ENCODE measurements at places on chromosomes 7 and 10. TPM values are rescaled to one million over a fixed set of nuclear protein-coding genes. Genes with fewer than 3 reads are reported as not detected.

GRCh38 chr10:77501152-77501845 is 136.3 kb downstream of the KCNMA1 start:
- H3K27me3 ChIP-seq = no peaks in the 10 kb centered on the region
- DNase-seq = peak; percentile 25

- no peak for DNase-seq
- H3K27ac ChIP-seq = no peak overlapping the region
- no peaks in the 10 kb centered on the region for H3K36me3 ChIP-seq
- H3K4me1 ChIP-seq = no peaks in the 10 kb centered on the region
- H3K4me3 ChIP-seq = no peak overlapping the region
- H3K27me3 ChIP-seq = no peaks in the 10 kb centered on the region
Measured at GRCh38 chr7:29518616-29519015, 45.0 kb upstream of the PRR15 start.

- no peaks in the 10 kb centered on the region for H3K27me3 ChIP-seq
- H3K4me3 ChIP-seq = no peak overlapping the region
- H3K4me1 ChIP-seq = no peaks in the 10 kb centered on the region
- no peak overlapping the region for H3K27ac ChIP-seq
- H3K36me3 ChIP-seq = no peaks in the 10 kb centered on the region
- DNase-seq = no peak
Measured at GRCh38 chr7:20299145-20299544, 31.6 kb upstream of the ITGB8 start.

DNA sequence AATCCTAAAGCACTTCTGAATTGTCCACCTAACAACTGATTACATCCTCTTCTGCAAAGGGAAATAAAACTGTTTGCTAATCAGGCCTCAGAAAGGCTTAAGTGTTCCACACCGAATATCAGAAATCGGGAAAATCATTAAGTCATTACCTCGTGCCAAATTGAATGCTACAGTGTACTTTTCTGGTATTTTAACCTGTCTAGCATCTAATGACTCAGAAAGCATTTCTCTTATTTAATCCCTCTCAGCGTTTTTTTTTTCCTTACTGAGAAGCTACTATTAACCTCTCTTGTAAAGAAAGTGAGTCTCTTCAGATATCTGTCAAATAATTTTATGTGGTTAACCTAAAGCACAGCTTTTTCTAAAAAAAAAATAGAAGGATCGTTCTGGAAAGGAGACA is 28.6 kb downstream of the VIM start:
- no peaks in the 10 kb centered on the region for H3K4me1 ChIP-seq
- no peak overlapping the region for H3K27ac ChIP-seq
- DNase-seq = no peak
- H3K4me3 ChIP-seq = no peak overlapping the region
- H3K36me3 ChIP-seq = no peaks in the 10 kb centered on the region

DNA sequence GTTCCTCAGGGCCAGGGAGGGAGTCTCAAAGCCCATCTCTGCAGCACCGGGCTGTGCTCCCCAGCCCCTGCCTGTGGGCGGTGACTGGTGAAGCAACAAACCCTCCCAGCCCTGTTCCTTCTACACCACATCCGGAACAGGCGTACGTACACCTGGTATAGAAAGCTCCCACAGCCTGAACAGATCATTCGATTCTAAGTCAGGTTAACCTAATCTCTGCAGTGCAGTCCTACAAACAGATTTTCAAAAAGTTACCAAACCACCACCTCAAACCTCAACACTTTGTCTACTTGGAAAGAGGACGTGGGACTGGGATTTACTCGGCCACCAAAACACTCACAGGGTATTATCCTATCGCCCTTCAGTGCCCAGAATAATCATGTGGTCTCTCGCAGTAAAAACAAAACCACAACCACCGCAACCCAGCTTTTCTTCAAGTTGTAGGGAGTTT is 238.4 kb downstream of the DIP2C start:
- H3K4me3 ChIP-seq = no peak overlapping the region
- no peak overlapping the region for H3K27ac ChIP-seq
- no peak for DNase-seq

DNA sequence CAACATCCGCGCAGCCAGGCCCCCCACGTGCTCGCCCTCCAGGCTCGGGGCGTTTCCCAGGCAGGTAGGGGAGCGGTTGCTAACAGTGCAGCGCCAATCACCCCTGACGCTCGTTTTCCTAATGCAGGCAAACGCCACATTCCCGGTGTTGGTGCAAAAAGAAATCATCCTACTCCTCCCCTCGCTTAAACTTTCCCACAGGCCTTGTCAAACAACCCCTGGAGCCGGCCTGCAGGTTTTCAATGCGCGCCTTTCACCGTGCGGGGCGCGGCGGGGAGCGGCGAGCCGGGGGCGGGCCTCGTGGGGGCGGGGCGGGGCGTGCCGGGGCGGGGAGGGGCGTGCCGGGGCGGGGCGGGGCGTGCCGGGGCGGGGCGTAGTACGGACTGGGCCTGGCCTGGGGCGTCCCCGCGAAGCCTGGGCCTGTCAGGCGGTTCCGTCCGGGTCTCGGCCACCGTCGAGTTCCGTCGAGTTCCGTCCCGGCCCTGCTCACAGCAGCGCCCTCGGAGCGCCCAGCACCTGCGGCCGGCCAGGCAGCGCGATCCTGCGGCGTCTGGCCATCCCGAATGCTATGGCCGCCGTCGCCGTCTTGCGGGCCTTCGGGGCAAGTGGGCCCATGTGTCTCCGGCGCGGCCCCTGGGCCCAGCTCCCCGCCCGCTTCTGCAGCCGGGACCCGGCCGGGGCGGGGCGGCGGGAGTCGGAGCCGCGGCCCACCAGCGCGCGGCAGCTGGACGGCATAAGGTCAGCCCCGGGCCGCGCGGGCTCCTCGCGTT is at the start of gene ECHDC3:
Gene ECHDC3, plus strand, starts transcription at position 374 of the 770 bp plus-strand sequence. Its CDS starts 195 bp downstream, at position 569.
- no peaks in the 10 kb centered on the region for H3K36me3 ChIP-seq
- peak within 1 kb of the TSS; percentile 42 for H3K4me3 ChIP-seq
- peak; percentile 76 for DNase-seq
- H3K27ac ChIP-seq = peak within 1 kb of the TSS; percentile 76

DNA sequence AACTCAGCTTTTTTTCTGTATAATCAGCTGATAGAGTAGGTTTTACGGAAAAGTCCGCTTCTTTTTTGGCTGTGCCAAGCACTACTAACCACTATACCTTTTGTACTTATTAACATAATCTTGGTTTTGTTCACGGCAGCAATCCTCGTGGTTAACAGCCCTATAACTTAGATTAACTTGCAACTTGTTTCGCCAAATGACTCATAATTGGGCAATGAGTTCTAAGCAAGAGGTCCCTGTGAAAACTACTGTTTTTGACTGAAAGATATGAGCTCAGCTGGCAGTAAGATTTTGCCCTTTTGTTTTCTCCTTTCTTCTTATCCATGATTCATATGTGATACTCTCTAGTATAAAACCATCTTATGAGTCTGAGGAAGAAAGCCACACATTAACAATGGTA is 345.0 kb upstream of the PCDH15 start:
- H3K4me3 ChIP-seq = no peak overlapping the region
- H3K27me3 ChIP-seq = no peaks in the 10 kb centered on the region
- no peaks in the 10 kb centered on the region for H3K36me3 ChIP-seq
- H3K4me1 ChIP-seq = no peaks in the 10 kb centered on the region
- no peak for DNase-seq

DNA sequence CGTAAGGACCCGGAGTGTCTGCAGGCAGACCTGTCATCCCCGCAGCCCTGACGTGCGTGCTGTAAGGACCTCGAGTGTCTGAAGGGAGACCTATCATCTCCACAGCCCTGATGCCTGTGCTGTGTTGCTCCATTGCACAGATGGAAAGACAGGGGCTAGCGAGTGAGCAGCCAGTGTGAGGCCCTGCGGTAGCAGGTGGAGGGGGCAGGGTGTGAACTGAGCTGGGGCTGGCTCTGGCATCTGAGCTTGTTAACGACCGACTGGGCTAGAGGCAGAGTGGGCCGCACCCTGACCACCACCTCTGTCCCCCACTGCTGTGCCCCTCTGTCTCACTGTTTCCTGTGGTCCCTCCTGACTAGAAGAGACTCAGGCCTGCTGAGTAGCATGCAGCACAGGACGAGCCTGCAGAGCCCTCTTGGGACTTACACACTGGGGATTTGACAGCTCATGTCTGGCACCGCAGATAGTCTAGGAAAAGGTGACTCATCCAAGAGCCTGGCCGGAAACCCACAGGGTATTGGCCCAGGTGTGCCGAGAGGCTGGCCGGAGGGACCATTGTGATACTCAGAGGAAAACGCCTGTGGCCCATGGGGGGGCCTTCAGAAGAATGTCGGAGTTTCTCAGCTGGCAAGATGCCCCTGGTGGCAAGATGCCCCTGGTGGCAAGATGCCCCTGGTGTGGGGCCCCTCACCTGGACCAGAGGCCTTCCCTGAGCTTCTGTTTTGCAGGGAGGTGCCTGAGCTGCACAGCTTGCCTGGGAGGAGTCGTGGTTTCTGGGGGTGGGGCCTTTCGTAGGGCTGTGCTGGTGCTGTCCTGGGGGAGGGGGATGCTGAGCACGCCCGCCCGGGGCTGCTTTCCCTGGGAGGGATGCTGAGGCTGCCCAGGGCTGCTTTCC is 34.3 kb downstream of the INPP5A start:
- H3K36me3 ChIP-seq = no peaks in the 10 kb centered on the region
- H3K27me3 ChIP-seq = no peaks in the 10 kb centered on the region
- DNase-seq = peak; percentile 42
- no peak overlapping the region for H3K27ac ChIP-seq
- no peak overlapping the region for H3K4me3 ChIP-seq

GRCh38 chr10:78745441-78745840 is 323.3 kb upstream of the ZMIZ1 start:
- no peaks in the 10 kb centered on the region for H3K27me3 ChIP-seq
- DNase-seq = no peak
- H3K36me3 ChIP-seq = no peaks in the 10 kb centered on the region
- H3K4me3 ChIP-seq = no peak overlapping the region

DNA sequence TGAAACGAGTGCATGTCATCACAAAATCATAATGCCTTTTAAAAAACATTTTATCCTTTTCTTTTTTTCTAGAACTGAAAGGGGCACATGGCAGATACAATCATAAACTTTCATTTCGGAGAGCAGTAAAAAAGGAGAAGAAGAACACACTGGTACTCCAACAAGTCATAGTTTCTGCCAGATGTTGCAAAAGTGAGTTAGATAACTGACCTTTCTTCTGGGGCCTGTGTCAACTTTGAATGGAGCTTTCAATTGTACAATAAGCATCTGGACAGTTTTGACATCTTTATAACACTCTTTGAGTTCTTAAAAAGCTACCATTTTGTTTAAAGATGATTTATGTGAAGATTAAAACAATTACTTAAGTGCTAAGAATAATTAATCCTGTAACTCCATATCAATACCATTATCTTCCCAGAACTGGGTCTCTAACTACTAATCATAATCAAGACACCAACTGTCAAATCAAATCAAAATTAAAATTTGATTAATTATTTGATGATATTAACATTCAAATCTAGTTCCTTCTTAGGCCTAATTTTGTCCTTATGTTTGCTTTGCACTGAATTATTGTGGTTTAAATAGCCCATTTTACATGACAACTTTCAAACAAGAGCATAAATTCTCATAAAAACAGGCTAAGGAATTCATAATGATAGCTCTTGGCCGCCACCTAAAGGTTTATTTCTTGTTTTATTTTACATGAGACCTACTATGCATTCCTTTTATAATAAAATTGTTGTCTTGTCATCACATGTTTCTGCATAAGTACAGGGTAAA is 19.5 kb upstream of the ITGB8 start:
- no peak for DNase-seq
- H3K36me3 ChIP-seq = no peaks in the 10 kb centered on the region
- no peaks in the 10 kb centered on the region for H3K27me3 ChIP-seq
- peaks cover 2% of the 10 kb centered on the region for H3K4me1 ChIP-seq
- no peak overlapping the region for H3K4me3 ChIP-seq

- H3K36me3 ChIP-seq = no peaks in the 10 kb centered on the region
- DNase-seq = no peak
- H3K4me3 ChIP-seq = no peak overlapping the region
- no peaks in the 10 kb centered on the region for H3K4me1 ChIP-seq
- H3K27me3 ChIP-seq = no peaks in the 10 kb centered on the region
- H3K27ac ChIP-seq = no peak overlapping the region
Measured at GRCh38 chr7:71974611-71975010, 437.5 kb downstream of the CALN1 start.

GRCh38 chr7:7884855-7885254 is 83.7 kb upstream of the GLCCI1 start:
- no peak overlapping the region for H3K4me3 ChIP-seq
- no peaks in the 10 kb centered on the region for H3K4me1 ChIP-seq
- no peaks in the 10 kb centered on the region for H3K36me3 ChIP-seq
- no peaks in the 10 kb centered on the region for H3K27me3 ChIP-seq
- H3K27ac ChIP-seq = peak overlapping the region; percentile 19

- DNase-seq = no peak
- H3K4me1 ChIP-seq = no peaks in the 10 kb centered on the region
- H3K36me3 ChIP-seq = no peaks in the 10 kb centered on the region
- no peak overlapping the region for H3K4me3 ChIP-seq
- H3K27ac ChIP-seq = no peak overlapping the region
Measured at GRCh38 chr10:110755781-110756180, 111.6 kb downstream of the RBM20 start.

DNA sequence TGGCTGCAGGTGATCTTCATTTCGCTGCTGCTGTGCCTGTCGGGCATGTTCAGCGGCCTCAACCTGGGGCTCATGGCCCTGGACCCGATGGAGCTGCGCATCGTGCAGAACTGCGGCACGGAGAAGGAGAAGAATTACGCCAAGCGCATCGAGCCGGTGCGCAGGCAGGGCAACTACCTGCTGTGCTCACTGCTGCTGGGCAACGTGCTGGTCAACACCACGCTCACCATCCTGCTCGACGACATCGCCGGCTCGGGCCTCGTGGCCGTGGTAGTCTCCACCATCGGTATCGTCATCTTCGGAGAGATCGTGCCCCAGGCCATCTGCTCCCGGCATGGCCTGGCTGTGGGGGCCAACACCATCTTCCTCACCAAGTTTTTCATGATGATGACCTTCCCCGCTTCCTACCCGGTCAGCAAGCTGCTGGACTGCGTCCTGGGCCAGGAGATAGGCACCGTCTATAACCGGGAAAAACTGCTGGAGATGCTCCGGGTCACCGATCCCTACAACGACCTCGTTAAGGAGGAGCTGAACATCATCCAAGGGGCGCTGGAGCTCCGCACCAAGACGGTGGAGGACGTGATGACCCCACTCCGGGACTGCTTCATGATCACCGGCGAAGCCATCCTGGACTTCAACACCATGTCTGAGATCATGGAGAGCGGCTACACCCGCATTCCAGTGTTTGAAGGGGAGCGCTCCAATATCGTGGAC is 1.3 kb downstream of the CNNM2 start:
- peaks cover 5% of the 10 kb centered on the region for H3K4me1 ChIP-seq
- H3K4me3 ChIP-seq = peak overlapping the region; percentile 85
- peak; percentile 48 for DNase-seq
- H3K27me3 ChIP-seq = no peaks in the 10 kb centered on the region
- no peak overlapping the region for H3K27ac ChIP-seq

- no peaks in the 10 kb centered on the region for H3K27me3 ChIP-seq
- H3K27ac ChIP-seq = no peak overlapping the region
- no peaks in the 10 kb centered on the region for H3K4me1 ChIP-seq
- no peaks in the 10 kb centered on the region for H3K36me3 ChIP-seq
- H3K4me3 ChIP-seq = no peak overlapping the region
- DNase-seq = no peak
Measured at GRCh38 chr10:7233259-7233991, 177.4 kb downstream of the SFMBT2 start.

Gene ALKBH4
- total RNA-seq = 14.6 TPM

Gene CDC123
- 33.2 TPM for total RNA-seq

Gene C10orf67
- total RNA-seq = 0.36 TPM

Gene CRYGN
- 0.43 TPM for total RNA-seq

Gene CAMK2B
- 0.45 TPM for total RNA-seq

Gene CTAGE8
- total RNA-seq = 1.5 TPM

Gene TAS2R60
- total RNA-seq = 0.98 TPM

Gene AKAP9
- 92.8 TPM for total RNA-seq
